ENCODE measurements at places on chromosomes 16 and 17.

- no peak for DNase-seq
Observed at GRCh38 chr16:77223184-77223583, 24.0 kb downstream of the SYCE1L start.

DNA sequence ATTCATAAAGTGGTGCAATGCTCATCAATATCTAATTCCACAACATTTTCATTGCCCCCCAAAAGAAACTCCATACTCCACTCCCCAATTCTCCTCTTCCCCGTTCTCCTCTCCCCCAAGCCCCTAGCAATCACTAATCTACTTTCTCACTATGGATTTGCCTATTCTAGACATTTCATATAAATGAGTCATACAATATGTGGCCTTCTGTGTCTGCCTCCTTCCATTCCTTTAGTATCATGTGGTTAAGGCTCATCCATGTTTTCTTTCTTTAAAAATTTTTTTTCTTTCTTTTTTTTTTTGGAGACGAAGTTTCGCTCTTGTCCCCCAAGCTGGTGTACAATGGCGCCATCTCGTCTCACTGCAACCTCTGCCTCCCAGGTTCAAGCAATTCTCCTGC, 56.3 kb upstream of the HAS3 start:
- no peak for DNase-seq

DNA sequence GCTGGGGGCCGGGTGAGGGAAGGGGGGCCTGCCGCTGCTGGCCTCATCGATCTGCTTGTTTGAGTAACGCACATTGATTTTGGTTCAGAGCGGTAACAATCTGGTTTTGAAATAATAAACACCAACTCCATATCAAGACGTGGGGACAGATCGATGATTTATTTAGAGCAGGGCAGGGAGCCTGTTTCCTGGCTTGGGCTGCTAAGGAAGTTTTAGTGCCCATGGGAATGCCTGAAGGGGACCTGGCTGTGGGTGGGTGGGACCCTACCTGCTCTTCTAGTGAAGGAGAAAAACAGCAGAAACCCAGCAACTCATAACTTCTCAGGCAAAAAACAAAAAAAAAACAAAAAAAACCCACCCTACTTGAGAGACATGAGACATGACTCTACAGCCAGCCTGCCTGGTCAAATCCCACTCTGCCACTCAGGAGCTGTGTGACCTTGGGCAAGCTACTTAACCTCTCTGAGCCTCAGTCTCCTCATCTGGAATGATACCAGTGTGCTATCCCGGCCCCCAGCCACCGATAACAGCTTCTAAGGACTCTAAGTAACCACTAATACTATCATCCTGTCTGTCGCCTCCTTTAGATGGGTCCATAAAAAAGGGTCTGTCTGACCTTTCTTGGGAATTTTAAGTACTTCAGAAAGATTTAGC, 66.0 kb downstream of the PIPOX start:
- no peak for DNase-seq

- DNase-seq, result no peak
Observed at GRCh38 chr16:61940611-61941010, 95.6 kb downstream of the CDH8 start.

DNA sequence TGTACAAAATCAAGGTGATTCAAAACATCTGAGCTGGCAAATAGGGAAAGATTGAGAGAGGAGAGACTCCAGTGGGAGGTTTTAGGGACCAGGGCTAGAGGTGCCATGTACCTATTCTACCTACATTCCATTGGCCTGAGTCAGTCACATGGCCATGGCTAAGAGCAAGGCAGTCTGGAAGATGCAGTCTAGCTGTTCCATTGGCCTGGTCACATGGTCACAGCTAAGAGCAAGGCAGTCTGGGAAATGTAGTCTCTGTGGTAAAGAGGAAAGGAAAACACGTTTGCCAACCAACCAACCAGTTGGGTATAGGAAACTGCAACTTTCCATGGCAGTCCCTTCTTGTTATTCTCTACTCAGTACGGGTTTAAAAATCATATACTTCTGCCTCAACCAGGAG, 369.1 kb downstream of the XYLT1 start:
- DNase-seq, result no peak

- DNase-seq, result no peak
Observed at GRCh38 chr16:68800257-68800875, 43.0 kb upstream of the TANGO6 start.

DNA sequence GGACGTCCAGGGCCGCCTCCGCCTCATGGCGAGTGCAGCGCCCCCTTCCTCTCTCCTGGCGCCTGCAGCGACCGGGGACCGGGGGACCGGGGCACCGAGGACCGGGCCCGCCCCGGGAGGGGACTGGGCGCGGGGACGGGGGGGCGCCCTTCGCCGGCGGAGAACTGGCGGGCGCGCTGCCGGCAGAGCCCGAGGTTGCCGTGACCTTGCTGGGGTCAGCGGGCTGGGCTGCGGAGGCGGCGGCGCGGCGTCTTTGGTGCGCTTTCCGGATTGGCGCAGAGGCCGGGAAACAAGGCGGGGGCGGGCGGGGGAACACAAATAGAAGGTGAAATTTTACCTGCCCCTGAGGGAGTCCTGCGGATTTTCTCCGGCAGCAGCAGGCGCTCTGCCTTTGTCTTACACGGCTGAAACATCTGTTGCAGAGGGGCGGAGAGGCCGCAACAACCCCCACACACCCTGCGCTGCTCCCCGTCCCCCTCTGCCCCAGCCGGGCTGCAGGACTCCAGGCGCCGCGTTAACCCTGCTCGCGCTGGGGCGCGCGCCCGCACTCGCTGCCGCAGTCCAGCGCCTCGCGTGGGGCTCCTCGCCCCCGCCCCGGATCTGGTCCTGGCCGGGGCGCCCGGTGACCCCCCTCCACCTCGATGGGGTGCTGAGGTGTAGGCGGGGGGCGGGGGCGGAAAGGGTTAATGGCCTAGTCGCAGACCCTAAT, 53.5 kb downstream of the SREBF1 start:
- DNase-seq, result peak; percentile 50
